Right lobe of liver (tissue), 6 donors: ENCODE measurements at places on chromosomes 7 and 10. TPM values are rescaled to one million over a fixed set of nuclear protein-coding genes. Genes with fewer than 3 reads are reported as not detected.

TSPAN15 gene
- total RNA-seq = 2.3 TPM

OGDHL gene
- 74.4 TPM for total RNA-seq

DNA sequence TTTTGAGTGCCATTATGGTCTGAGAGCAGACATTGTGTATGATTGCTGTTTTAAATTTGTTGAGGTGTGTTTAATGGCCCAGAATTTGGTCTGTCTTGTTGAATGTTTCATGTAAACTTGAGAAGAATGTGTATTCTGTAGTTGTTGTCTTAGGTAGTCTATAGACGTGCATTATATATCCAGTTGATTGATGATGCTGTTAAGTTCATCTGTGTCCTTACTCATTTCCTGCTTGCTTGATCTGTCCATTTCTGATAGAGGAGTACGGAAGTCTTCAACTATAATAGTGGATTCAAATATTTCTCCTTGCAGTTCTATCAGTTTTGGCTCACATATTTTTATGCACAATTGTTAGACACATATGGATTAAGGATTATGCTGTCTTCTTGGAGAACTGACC, 16.0 kb downstream of the PTPN12 start:
- no peak overlapping the region for H3K27ac ChIP-seq
- H3K4me1 ChIP-seq = no peaks in the 10 kb centered on the region
- H3K27me3 ChIP-seq = no peaks in the 10 kb centered on the region
- DNase-seq = no peak
- H3K36me3 ChIP-seq = no peaks in the 10 kb centered on the region
- H3K4me3 ChIP-seq = no peak overlapping the region

DNA sequence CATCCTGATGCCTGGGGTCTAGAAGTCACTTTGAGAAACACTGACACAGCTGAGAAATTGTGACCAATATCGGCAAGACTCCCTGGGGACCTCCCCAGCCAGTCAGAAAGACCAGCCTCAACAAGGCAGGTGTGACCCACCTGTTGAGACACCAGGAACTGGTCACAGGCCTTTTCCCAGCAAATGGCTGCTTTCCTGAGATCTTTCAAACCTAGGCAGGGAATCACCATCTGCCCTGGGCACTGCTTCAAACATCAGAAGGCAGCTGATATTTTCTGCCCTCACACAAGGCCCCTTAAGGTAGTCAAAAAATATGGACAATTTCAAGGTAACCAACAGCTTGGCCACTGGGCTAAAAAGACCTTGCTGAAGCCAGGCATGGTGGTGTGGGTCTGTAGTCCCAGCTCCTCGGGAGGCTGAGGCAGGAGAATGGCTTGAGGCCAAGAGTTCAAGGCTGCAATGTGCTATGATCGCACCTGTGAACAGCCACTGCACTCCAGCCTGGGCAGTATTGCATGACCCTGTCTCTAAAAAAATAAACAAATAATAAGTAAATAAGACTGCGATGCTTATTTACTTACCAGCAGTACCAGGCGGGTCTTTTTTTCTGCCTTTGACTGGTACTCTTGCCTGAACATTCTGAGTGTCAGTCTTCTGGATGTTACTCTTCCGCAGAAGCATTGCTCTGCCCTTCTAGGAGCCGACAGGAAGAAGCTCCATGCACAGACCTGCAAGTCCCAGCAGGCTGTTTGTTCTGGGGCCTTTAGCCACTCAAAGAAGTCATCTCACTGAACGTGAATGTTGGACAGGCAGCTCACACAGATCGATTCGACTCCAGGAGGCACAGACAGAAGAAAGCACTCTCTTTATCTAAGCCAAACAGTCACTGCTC, 59.7 kb downstream of the SORBS1 start:
- peak; percentile 51 for DNase-seq
- H3K4me3 ChIP-seq = no peak overlapping the region
- no peaks in the 10 kb centered on the region for H3K36me3 ChIP-seq

GRCh38 chr7:74003621-74004020, 24.4 kb upstream of the ELN start:
- no peak overlapping the region for H3K27ac ChIP-seq
- no peaks in the 10 kb centered on the region for H3K4me1 ChIP-seq
- H3K27me3 ChIP-seq = no peaks in the 10 kb centered on the region

- H3K27me3 ChIP-seq = no peaks in the 10 kb centered on the region
- no peak overlapping the region for H3K27ac ChIP-seq
- H3K4me3 ChIP-seq = no peak overlapping the region
- no peak for DNase-seq
These were observed 56.8 kb upstream of the SVIL start for GRCh38 chr10:29691564-29692072.

DNA sequence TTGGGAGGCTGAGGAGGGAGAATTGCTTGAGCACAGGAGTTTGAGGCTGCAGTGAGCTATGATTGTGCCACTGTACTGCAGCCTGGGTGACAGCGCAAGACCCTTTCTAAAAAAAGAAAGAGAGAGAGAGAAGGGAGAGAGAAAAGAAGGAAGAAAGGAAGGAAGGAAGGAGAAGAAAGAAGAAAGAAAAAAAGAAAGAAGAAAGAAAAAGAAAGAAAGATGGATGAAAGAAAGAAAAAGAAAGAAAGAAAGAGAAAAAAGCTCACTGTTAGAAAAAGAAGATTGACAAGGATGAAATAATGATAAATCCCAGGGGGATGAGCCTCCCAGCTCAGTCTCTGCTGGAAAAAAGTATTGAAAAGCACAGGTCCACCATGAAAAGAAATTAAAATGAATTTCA, 22.8 kb upstream of the CARD11 start:
- DNase-seq = no peak
- no peaks in the 10 kb centered on the region for H3K36me3 ChIP-seq
- no peaks in the 10 kb centered on the region for H3K4me1 ChIP-seq
- no peak overlapping the region for H3K27ac ChIP-seq
- no peak overlapping the region for H3K4me3 ChIP-seq
